ENCODE measurements at places on chromosomes 3 and 15.
A peak's percentile ranks its signal among the peaks of the same experiment; 100 is the strongest.

- DNase-seq = peak; percentile 76
These were observed 19.3 kb upstream of the GPX1 start for GRCh38 chr3:49377483-49377882.

- peak; percentile 74 for DNase-seq
These were observed 151.0 kb upstream of the THBS1 start for GRCh38 chr15:39429898-39430357.

DNA sequence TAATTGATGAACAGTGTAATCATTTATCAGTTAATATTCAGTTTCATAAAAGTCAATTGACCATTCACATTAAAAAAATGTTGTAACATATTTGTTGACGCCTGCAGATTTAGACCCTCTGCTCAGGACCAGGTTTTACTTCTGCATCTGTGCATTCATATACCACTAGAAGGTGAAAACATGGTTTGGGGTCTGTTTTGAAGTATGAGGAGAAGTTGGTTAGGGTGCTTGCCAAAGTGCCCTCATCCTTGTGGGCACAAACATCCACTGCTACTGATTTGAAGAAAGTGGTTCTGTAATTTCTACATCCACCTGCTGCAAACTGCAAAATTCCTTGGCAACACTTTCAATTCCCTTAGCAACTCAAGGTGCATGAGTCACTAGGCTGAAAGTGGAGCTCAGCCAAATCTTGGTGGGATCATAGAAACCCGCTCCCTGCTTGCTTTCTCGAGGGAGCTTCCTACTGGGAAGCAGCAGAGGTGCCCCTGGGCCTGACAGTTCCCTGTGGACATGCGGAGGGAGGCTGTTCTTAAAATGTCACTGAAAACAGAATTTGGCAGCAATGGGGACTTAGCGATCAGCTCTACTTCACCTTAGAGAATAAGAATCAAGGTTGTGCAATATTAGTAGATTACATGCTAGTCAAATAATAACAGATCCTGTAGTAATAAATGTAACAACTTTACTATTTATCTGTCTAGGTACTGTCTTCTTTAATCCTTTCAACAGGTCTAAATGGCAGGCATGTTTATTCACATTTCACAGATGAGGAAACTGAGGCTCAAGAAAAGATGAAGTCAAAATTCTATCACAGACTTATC is 301.0 kb upstream of the TBL1XR1 start:
- DNase-seq = peak; percentile 58

- no peak for DNase-seq
These were observed 133.0 kb downstream of the LRRK1 start for GRCh38 chr15:101052031-101052620.
